ENCODE measurements at places on chromosomes 1 and 21.

DNA sequence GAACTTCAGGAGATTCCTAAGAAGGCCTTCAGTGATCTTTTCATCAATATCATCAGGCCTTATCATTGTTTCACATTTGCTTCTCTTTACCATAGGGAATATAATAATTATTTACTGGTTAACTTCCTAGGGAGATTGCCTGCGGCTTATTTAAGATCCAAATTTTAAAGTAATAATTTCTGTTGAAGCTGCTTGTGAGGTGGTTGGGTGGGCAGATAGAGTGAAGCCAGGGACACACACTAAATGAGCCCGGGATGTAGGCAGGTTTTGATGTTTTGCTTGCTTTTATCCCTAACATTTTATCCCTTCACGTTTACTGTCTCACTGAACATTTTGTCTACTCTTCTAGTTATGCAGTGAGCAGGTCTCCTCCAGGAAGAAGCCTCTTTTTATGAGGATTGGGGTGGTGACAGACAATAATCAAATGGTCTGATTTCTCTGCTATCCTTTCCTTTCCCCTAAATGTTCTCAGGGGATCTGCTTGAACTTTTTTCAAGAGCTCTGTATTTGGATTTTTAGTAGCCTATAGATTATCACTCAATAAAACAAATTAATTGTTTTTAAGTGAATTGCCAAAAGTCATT lies 164.7 kb downstream of the RUNX1 start:
- no peak for DNase-seq

- DNase-seq = peak; percentile 82
Observed at GRCh38 chr1:27001570-27002360, 8.3 kb downstream of the TRNP1 start.

DNA sequence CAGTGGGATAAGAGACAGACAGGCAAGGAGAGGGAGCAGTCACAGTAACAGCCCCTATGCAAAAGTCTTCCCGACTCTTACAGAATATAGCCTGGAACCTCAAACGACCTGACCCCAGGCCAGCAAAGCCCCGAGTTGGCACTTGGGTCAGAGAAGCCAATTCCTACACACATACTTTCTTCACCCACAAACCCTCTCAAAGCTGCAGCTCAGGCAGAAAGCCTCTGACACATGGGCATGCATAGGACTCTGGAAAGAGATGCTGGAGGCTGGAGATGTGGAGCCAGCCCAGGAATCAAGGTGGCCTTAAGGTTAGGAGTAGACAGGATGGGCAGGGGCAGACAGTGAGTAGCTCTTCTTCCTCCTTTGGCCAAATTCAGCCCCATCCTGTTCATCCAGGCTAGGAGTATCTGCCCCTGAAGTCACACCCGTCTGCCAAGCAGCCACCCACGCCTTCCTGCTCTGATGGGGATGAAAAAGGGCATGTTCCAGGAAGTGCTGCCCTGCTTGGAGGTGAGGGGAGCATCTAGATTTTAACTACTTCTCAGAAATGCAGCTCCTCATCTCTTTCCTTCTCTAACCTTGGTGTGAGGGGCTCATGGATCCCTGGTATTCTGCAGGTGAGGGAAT lies 7.8 kb downstream of the SLC41A1 start:
- no peak for DNase-seq

GRCh38 chr1:54008876-54009275 lies 9.1 kb downstream of the LDLRAD1 start:
- no peak for DNase-seq

DNA sequence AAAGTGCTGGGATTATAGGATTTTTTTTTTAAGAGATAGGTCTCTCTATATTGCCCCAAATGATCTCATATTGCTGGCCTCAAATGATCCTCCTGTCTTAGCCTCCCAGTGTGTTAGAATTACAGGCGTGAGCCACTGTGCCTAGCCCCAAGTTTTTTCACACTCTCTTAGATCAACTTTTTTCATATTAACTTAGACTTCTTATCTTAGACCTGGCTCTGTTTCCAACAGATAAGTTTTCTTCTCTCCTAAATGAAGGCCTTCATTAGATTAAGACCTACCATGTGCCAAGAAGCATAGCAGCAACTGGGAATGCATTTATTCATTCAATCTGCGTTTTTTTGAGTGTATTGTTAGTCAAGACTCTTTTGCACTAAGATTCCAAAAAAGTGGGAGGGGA lies 20.2 kb upstream of the HTR1D start:
- no peak for DNase-seq

DNA sequence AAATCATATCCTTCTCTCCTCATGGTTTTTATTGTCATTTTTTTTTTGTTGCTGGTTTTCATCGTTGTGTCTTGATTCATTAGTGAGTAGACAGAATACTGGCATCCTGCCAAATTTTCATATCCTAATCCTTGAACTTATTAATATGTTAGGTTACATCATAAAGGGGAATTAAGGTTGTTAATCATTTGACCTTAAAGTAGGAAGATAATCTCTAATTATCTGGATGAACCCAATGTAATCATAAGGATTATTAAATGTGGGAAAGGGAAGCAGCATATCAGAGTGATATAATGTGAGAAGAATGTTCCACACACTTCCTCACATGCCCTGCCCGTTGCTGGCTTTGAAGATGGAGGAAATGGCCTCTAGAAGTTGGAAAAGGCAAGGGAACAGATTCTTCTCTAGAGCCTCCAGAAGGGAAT lies 299.7 kb downstream of the HMCN1 start:
- DNase-seq = no peak

DNA sequence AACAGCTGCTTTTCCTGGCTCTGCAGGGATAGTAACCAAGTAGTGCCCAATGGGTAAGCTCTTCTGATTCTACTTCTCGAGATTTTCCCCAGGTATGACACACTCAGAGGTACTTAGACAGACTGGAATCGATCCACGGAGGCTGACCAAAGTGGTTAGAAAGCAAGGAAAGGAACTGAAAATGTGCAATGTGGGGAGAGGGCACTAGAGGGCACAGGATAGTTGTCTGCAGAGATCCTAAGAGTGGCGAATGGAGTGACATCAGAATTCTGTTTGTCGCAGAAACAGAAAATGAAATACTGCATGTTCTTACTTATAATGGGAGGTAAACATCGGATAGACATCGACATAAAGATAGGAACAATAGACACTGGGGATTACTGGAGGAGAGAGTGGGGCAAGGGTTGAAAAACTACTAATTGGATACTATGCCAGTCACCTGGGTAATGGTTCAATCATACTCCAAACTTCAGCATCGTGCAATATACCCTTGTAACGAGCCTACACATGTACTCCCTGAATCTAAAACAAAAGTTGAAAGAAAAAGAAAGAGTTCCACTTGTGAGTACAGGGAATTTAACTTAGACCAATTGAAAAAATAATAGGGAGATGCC lies 23.3 kb downstream of the CYP2J2 start:
- peak; percentile 46 for DNase-seq

DNA sequence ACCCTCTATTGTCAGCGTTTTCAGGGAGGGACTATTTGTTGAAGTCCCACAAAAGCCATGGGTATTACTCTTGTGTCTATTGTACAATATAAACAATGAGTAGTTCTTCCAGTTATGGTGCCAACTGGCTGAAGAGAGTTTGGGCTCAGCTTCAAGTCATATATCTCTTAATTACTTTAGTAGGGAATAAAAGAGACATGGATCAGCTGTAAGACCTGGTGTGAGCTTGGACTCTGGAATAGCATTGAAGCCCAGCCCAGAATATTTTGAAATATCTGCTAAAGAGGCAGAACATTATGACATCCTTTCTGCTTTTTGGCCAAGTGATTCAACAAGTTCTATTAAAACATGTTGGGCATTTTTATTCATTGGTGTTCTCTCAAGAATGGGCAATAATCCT lies 224.9 kb downstream of the BACH1 start:
- DNase-seq = no peak

- peak; percentile 98 for DNase-seq
Observed at GRCh38 chr1:228902781-228903433, 167.6 kb downstream of the RHOU start.

GRCh38 chr1:240792915-240793529 lies 181.1 kb upstream of the GREM2 start:
- DNase-seq = no peak

GRCh38 chr1:152078831-152079441 lies 9.9 kb downstream of the TCHHL1 start:
- DNase-seq = no peak

DNA sequence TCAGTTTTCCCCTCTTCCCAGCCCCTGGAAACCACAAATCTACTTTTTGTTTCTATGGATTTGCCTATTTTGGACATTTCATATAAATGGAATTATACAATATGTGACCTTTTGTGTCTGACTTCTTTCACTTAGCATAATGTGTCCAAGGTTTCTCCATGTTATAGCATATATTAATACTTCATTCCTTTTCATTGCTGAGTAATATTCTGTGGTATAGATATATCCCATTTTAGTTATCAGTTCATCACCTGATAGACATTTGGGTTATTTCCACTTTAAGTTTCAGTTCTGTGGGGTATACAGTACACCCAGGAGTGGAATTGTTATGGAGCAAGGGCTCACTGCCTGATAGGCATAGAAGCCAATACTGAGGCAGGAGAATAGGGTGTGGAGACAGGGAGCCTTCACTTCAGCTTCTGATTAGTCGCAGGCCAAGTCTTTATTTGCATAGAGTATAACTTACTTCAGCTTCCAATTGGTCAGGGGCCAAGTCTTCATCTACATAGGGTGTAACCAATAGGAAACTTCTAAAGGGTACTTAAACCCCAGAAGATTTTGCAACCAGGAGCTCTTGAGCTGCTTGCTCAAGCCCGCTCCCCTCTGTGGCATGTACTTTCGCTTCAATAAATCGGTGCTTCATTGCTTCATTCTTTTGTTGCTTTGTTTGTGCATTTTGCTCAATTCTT lies 8.3 kb upstream of the NVL start:
- no peak for DNase-seq
